Stimulated activated CD4-positive, alpha-beta T cell treated with anti-CD3 and anti-CD28 coated beads, TNF-alpha, amount 100 ng/mL, for 1 hour (primary cell): ENCODE measurements at places on chromosomes 11 and 22.

- no peak for DNase-seq
Measured at GRCh38 chr22:17639247-17639741, 737 bp downstream of the BCL2L13 start.

DNA sequence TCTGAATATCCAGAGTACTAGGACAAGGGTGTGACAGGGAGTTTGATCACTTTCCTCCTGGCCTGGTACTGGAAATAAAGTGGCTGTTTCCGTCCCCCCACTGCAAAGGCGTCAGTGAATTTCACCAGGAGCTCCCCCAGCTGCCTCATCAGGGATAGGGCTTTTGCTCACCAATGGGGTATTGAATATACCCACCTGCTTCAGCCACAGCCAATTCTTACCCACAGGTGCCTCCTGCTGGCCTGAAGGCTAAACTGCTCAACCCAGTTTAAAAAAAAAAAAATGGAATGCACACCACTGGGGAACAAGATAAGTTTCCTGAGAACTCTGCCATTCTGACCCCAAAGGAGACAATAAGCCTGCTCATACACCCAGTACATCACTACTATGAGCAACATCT lies 65.3 kb upstream of the MS4A8 start:
- no peak for DNase-seq

DNA sequence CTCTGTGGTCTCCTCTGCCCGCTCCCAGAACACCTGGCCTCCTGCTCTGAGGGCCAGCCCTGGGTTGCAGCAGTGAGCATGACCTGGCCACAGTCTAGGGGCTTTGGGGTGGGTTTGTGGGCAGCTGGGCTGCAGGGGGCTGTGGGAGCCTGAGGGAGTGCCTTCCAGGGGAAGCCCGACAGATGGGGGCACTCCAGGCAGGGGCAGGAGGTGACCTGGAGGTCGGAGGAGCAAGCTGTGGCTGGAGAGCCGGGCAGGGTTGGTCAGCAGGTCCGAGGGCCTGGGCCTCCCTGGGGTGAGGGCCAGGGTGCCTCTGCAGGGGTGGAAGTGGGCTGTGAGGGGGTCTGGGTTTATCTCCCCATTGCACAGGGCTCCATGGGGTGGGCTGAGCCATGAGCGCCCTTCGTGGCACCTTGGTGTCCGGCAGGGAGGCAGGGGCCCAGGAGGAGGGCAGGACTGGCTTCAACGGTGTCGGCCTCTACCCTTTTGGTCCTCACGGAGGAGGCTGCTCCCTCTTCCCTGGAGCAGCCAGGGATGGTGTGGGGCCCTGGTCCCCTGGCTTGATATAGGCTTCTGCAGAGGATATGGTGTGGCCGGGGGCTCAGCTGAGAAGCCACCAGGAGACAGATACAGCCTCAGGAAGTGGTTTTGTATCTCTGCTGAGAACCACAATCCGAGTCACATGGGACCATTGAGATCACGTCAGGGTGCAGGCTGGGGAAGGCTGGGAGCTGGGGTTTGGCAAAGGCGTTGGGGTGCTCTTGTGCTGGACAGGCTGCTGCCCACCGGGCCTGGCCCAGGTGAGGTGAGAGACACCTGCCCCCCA lies 22.3 kb downstream of the KCNQ1 start:
- peak; percentile 19 for DNase-seq

- DNase-seq, result no peak
Measured at GRCh38 chr22:24291515-24292201, 21.0 kb downstream of the SPECC1L start.

GRCh38 chr11:68251765-68252164 lies 20.0 kb downstream of the C11orf24 start:
- DNase-seq, result no peak

GRCh38 chr11:75557666-75558494 lies 4.2 kb upstream of the SERPINH1 start:
- no peak for DNase-seq

DNA sequence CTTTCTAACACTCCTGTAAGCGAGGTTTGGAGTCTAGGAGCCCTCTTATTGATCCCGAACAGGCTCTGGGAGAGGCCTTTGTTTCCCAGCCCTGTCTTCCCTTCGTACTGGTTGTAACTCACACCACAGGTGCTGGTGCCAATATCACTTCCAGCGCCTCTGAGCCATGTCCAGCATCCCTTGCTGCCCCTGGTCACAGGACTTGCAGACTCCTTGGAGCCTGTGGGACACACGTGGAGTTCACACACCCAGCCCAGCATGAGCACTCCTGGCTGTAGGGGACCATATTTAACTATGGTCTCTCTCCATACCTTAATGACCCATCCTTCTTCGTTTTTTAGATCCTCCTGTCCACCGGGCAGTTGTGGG lies 2.2 kb downstream of the ZBTB16 start:
- no peak for DNase-seq
